ENCODE measurements at places on chromosomes 6 and 20.

DNA sequence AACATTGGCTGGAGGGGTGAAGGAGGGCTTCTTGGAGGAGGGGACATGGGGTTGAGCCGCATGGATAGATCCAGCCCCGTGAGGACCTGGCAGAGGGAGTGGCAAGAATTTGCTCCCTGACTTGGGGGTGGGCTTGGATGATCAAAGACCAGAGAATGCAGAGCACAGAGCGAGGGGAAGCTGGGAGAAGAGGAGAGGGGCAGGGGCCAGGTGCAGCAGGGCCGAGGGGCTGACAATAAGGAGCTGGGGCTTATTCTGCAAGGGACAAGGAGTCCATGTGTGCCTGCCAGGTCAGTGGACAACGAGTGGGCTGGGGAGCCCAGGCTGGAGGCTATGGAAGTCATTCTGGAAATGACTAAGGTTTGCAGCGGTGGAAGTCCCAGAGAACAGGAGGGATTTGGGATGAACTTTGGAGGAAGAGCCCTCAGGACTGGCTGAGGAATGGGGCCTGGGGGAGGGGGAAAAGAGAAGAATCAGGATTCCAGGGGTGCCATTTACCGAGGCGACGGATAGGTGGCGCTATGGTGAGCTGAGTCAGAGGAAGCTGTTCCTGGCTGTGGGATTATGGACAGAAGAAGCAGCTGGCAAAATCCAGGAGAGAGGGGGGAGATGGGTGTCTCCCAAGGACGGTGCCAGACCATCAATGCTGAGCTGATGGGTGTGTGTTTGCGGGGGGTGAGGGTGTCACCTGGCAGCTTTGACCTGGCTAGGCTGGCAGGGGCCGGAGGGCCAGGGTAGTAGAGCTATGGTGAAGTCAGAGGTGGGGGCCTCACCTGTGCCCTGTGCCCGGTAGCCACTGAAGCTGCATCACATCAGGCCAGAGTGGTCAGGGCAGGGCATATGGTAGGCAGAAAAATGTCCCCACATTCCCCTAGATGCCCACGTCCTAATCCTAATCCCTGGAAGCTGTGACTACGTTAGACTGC, 7.8 kb downstream of the KCNG1 start:
- DNase-seq, result peak; percentile 82
- peak overlapping the region; percentile 50 for H3K4me3 ChIP-seq
- no peaks in the 10 kb centered on the region for H3K27me3 ChIP-seq
- H3K27ac ChIP-seq, result peak overlapping the region; percentile 95
- H3K36me3 ChIP-seq, result peaks cover 42% of the 10 kb centered on the region

DNA sequence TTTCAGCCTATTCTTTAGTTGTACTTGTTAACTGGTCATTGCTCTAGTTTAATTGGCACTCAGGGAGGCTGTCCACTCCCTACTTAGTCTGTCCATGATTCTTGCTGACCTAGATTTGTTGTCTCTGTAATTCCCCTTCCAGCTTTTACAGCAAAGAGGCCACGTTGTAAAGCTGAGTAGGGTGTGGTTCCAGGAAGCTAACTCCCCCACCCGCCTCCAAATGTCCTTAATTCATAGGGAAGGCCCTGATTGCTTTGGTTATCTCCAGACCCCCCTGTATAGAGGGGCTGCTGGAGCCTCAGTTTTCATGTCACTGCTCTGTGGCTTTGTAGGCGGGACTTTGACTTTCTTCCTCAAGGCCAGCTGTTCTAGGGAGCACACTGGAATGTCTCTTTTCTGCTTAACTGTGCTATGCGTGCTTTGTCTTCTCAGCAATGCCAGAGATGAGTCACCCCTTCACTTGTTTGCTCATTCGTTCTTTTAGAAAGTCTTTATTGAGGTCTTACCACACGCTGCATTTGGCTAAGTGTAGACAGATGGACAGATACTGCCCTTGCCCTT, 175.1 kb upstream of the JAG1 start:
- H3K4me3 ChIP-seq, result no peak overlapping the region
- H3K4me1 ChIP-seq, result peaks cover 32% of the 10 kb centered on the region
- no peaks in the 10 kb centered on the region for H3K27me3 ChIP-seq
- no peaks in the 10 kb centered on the region for H3K36me3 ChIP-seq

DNA sequence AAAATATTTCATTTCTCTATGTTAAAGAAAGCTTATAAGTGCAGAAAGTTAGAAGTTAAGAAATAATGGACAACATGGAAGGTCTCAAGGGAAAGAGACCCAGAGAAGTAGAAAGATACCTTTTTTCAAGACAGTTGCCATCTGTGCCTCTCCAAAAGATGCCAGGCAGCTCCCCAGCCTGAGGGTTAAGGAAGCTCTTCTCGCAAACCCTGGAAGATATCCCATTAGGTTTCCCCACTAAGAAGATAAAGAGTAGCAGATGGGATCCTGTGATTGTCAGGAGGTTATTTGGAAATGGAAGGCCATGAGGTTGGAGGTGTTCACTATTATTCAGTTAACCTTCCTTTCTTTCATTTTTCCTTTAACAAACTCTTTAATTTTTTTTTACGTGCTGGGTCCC, 110.1 kb upstream of the SIM1 start:
- no peak overlapping the region for H3K27ac ChIP-seq
- peaks cover 25% of the 10 kb centered on the region for H3K36me3 ChIP-seq
- H3K4me1 ChIP-seq, result no peaks in the 10 kb centered on the region
- no peak overlapping the region for H3K4me3 ChIP-seq
- no peak for DNase-seq
- H3K27me3 ChIP-seq, result no peaks in the 10 kb centered on the region

DNA sequence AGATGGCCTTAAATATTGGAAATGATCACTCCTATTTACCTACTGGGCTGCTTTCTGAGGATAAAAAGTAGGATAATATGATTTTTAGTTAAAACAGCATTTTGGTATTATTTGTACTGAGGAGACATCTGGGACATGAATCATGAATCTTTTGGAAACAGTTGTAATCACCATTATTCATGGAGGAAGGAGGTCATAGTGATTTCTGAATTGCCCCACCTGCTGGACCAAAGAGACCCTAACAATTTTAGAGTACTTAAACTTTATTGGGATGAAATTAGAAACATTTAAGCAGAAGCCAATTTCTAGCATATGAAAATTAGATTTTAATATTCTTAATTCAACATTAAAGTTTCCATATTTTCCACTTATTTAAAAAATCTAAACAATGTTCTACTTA, 108.4 kb upstream of the SIM1 start:
- no peaks in the 10 kb centered on the region for H3K4me1 ChIP-seq
- H3K4me3 ChIP-seq, result no peak overlapping the region
- H3K27ac ChIP-seq, result no peak overlapping the region
- no peak for DNase-seq
- H3K27me3 ChIP-seq, result no peaks in the 10 kb centered on the region

- H3K36me3 ChIP-seq, result no peaks in the 10 kb centered on the region
- H3K4me3 ChIP-seq, result no peak overlapping the region
- H3K27ac ChIP-seq, result no peak overlapping the region
These were observed 58.8 kb upstream of the KHDRBS2 start for GRCh38 chr6:62344850-62345249.

- peaks cover 26% of the 10 kb centered on the region for H3K4me1 ChIP-seq
- peak; percentile 21 for DNase-seq
- peaks cover 27% of the 10 kb centered on the region for H3K27me3 ChIP-seq
- peak overlapping the region; percentile 83 for H3K27ac ChIP-seq
These were observed 6.0 kb upstream of the PTPRA start for GRCh38 chr20:2867081-2867864.

DNA sequence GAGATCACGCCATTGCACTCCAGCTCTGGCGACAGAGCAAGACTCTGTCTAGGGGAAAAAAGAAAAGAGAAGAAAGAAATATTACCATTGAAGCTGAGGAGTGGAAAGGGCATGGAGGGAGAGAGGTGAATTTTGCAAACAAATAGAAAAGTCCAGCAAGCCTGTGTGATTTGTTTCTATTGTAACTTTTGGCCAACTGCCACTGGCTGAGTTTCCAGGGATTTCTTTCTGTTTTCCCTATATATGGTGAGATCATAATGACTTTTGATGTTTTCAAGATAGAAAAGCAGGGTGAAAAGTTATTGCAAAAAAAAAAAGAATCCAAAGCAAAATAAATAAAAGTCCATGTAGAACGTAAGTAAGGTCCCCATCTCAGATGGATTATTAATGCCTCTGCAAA, 184.2 kb upstream of the RALGAPA2 start:
- peaks cover 2% of the 10 kb centered on the region for H3K36me3 ChIP-seq
- H3K4me1 ChIP-seq, result peaks cover 52% of the 10 kb centered on the region
- DNase-seq, result no peak
- H3K27ac ChIP-seq, result no peak overlapping the region
- peaks cover 3% of the 10 kb centered on the region for H3K27me3 ChIP-seq

GRCh38 chr6:16421462-16421960, 183.1 kb downstream of the GMPR start:
- H3K36me3 ChIP-seq, result no peaks in the 10 kb centered on the region
- H3K4me3 ChIP-seq, result no peak overlapping the region
- no peak overlapping the region for H3K27ac ChIP-seq

DNA sequence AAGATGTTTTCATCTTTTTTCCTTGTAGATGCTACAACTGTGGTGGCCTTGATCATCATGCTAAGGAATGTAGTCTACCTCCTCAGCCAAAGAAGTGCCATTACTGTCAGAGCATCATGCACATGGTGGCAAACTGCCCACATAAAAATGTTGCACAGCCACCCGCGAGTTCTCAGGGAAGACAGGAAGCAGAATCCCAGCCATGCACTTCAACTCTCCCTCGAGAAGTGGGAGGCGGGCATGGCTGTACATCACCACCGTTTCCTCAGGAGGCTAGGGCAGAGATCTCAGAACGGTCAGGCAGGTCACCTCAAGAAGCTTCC, 101.5 kb downstream of the POPDC3 start:
- peaks cover 50% of the 10 kb centered on the region for H3K36me3 ChIP-seq
- no peak for DNase-seq
- peaks cover 14% of the 10 kb centered on the region for H3K4me1 ChIP-seq
- no peak overlapping the region for H3K4me3 ChIP-seq
- H3K27me3 ChIP-seq, result no peaks in the 10 kb centered on the region
- peak overlapping the region; percentile 58 for H3K27ac ChIP-seq

- H3K27me3 ChIP-seq, result no peaks in the 10 kb centered on the region
- H3K4me3 ChIP-seq, result no peak overlapping the region
- peaks cover 7% of the 10 kb centered on the region for H3K36me3 ChIP-seq
- DNase-seq, result no peak
These were observed 7.0 kb downstream of the HIVEP2 start for GRCh38 chr6:142937986-142938385.

DNA sequence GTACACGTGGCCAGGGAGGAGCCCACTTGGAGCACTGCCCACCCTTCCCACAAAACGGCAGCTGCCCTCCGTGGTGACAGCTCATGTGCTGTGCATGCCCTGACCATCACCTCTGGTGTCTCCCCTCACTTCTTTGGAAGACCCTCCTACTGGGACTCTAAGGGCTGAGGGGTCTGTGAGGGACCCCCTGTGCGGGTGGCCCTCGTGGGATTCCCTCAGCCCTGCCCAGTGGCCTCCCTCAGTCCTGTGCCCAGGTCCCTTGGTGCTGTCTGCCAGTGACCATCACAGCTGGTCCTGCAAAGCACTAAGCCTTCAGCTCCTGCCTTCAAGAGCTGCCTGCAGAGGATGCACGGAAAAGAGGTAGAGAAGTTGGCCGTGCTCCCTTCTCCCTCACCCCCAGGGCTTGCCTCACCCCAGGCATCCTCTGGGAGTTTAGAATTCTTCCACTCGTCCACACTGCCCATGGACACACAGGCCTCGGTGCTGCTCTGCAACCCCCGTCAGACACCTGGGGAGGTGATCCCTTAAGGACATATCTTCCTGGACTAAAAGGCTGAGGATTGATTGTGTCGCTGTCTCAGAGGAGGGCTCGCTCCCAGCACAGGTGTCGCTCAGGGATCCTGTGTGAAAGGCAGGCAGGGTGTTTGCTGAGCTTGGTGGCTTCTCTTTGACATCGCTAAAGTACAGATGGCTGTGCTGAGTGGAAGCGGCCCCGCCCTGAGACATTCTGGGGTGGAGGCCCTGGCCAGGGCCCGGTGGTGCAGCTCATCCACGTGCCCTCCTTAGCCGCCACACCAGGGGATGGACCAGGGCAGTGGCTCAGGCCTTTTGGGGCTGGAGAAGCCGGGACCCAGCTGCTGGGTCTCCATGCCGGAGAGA, 119.5 kb upstream of the FRMD1 start:
- H3K27ac ChIP-seq, result no peak overlapping the region
- H3K4me3 ChIP-seq, result no peak overlapping the region
- H3K27me3 ChIP-seq, result peaks cover 12% of the 10 kb centered on the region
- H3K4me1 ChIP-seq, result peaks cover 28% of the 10 kb centered on the region
- H3K36me3 ChIP-seq, result no peaks in the 10 kb centered on the region

DNA sequence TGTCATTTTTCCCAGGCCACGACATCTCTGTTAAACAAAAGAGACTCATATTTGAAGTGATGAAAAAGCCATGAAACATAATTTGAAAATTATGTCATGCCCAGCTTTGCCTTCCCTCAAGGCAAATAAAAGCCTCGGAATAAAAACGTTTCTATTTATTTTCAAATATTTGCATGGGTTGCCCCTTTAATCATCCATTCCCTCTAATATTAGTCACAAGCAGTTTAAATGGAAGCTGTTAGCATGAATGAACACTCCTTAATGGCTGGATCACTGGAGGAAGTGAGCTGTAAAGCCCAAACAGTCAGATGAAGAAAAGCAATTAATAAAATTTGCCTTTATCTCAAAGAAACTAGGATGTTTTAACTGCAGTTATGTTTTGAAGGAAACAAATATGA, 69.3 kb upstream of the STMND1 start:
- DNase-seq, result no peak
- H3K4me1 ChIP-seq, result no peaks in the 10 kb centered on the region
- H3K27me3 ChIP-seq, result peaks cover 9% of the 10 kb centered on the region
- no peak overlapping the region for H3K27ac ChIP-seq
- H3K4me3 ChIP-seq, result no peak overlapping the region

- H3K27me3 ChIP-seq, result peaks cover 7% of the 10 kb centered on the region
- peaks cover 38% of the 10 kb centered on the region for H3K36me3 ChIP-seq
- H3K4me1 ChIP-seq, result peaks cover 13% of the 10 kb centered on the region
- H3K27ac ChIP-seq, result peak overlapping the region; percentile 66
- no peak for DNase-seq
- H3K4me3 ChIP-seq, result no peak overlapping the region
These were observed 123.5 kb downstream of the LMBRD1 start for GRCh38 chr6:69673298-69673697.

DNA sequence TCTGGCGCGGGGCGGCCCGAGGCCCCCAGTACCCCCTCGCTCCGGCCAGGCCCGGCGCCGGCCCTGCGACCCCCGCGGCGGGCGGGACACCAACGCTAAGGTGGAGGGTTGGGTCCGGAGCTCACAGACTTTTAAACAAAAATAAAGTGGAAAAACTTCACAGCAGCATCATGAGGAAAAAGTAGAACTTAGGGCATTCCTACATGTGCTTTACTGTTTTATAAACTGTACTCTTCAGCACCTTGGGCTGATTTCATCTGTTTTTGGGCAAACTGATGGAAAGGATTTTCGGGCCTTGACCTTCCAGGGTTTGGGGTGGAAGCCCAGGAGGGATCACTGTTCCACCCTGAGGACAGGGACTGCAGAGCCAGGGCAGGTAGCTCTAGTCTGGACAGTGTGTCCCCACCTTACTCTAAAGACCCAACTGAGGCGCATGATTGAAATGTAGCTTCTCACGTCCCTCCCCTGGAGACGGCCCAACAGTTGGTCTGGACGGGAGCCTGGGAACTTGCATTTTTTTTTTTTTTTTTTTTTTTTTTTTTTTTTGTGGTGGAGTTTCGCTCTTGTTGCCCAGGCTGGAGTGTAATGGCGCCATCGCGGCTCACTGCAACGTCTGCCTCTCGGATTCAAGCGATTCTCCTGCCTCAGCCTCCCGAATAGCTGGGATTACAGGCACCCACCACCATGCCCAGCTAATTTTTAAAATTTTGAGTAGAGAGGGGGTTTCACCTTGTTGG, 740 bp downstream of the NELFCD start:
- peaks cover 3% of the 10 kb centered on the region for H3K27me3 ChIP-seq
- H3K4me3 ChIP-seq, result peak overlapping the region; percentile 89
- no peak for DNase-seq
